ENCODE measurements at places on chromosomes 13 and 19.

DNA sequence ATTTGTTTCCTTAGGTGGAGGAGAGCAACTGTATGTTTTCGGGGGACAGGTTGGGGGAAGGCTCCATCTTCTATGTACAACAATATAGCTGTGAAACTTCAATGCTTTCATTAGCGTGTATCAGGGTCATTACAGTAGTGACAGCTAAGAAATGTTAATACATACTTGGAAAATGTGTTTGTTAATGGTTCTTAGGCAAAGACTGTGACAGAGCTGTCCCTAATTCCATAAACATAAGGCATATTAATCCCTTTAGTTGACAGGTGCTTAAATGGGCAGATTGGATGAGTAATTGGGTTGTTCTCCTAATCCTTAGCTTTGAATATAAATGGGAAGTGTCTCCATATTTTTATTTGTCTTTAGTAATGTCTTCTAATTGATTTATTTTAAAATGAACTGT is 313.7 kb downstream of the HS6ST3 start:
- no peak for DNase-seq

DNA sequence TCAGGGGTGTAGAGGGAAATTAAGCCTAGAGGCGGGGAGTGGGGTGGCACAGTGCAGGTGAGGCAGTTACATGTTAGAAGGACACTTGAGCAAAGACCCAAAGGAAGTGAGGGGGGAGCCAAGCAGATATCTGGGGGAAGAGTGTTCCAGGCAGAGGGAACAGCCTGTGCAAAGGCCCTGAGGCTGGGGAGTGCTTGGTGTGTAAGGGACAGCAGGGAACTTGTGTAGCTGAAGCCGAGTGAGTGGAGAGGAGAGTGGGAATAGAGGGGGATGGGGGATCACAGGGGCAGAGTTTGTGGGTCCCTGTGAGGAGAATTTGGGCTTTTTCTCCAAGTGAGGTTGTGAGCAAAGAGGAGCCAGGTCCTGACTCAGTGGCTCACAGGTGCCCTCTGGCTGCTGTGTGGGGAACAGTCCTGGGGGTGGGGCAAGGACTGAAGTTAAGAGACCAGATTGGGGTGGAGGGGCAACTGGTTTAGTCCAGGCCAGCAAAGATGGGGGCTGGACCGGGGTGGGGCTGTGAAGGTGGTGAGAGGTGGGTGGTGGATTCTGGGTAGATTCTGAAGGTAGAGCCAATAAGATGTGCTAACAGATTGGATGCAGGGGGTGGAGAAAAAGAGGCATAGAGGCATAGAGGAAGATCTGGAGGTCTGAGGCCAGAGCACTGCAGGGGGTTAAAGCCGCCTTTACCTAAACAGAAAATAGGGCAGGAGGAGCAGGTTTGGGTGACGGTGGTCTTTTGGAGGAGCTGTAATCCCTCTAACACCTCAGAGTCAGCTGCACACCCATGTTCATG is 75.3 kb downstream of the CACNA1A start:
- DNase-seq: peak; percentile 12

DNA sequence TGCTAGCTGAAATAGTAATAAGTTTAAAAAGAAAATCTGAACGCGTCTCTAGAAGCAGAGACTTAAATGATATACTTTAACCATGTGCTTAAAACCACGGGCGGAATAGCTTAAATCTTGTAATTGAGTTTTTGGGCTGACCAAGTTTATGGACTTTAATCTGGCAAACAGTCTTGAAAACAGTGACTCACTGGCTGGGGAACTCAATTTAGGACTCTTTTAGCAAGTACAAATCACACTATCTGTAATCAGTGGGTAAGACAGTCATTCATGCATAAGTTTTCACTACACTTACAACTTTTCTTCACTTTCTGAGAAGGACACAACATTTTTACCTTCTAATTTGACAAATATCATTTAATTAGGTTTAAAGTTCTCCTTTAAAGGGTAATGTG is 26.8 kb downstream of the ZNF627 start:
- no peak for DNase-seq

DNA sequence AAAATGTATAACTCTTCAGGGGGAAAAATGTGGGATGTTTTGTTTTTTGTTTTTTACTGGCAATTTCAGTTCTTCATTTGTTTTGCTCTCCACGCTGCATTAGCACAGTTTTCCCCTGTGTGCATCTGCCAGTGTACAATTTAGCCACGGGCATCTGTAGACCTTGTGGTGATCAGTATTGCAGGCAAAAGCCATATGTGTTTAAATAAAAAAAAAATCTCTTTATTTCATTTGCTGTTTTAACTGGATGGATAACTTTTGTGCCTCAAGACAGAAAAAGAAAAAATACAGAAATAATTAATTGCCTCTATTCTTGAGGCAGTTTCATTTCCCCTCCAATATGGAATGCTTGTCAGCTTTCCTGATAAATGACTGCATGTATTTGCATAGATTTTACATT is 7.9 kb upstream of the MAB21L1 start:
- no peak for DNase-seq

GRCh38 chr19:15862444-15862843 is 35.4 kb downstream of the CYP4F2 start:
- DNase-seq: no peak

GRCh38 chr19:1507763-1508506 is 4.9 kb downstream of the ADAMTSL5 start:
- DNase-seq: peak; percentile 93

- no peak for DNase-seq
These were observed 61.3 kb downstream of the TNFRSF19 start for GRCh38 chr13:23631311-23632047.

- no peak for DNase-seq
These were observed 127.8 kb downstream of the CRYL1 start for GRCh38 chr13:20397896-20398295.

DNA sequence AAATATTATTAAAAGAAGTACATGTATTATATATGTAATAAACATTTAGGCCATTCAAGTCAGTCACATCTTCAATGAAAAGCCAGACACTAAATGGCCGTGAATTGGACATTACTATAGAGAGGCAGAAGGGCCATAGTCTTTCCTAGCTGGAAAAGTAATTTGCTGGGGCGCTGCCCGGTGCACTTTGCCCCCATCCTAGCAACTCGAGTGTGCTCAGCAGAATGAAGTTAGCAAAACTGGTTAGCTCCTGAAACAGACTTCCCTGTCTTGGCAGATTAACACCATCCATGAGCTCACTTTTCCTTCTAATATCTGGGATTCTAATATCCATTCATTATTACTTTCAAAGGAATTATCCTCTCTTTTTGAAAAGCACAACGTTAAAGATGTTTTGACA is 2.8 kb upstream of the SPRYD7 start:
- DNase-seq: no peak

GRCh38 chr13:20151016-20151415 is 9.8 kb downstream of the GJA3 start:
- DNase-seq: no peak

DNA sequence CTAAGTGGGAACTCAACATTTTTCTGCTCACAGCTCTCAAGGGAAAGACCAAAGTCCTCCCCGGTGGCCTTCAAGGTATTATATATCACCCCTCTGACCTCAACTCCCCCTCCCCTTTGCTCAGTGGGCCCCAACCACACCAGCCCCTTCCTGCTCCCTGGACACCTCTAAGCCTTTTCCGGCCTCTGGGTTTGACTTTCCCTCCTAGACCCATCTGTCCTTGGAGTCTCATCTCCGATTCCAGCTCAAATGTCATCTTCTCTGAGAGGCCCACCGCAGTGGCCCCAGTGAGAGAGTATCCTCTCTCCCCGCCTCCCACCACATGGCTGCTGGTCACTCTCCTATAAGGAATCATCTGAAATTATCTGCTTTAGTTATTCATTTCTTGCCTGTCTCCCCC is 941 bp upstream of the UHRF1 start:
- no peak for DNase-seq

- DNase-seq: no peak
These were observed 465.1 kb upstream of the PCDH20 start for GRCh38 chr13:61880578-61881283.

GRCh38 chr13:88896466-88896865 is 1225.3 kb downstream of the SLITRK5 start:
- DNase-seq: no peak

DNA sequence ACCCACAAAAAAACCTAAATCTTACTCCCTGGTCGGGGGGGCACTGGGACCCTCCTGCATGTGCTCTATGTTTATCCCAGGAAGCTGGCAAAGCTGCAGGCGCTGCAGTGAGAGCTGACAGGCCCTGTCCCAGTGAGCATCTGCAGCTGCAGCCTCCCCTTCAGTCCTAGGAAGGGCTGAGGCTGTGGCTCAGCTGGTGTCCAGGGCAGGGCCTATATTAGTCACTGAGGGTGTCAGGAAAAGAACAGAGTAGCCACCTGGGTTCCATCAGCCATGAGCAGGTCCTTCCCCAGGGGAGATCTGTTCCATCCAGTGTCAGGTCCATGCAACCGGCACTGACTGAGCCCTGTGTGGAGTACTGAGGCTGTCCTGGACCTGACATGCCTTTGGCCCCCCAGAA is 120.5 kb downstream of the TNFRSF19 start:
- no peak for DNase-seq

GRCh38 chr13:44573790-44574465 is 2.2 kb downstream of the TSC22D1 start:
- no peak for DNase-seq

GRCh38 chr13:48424212-48424611 is 11.3 kb upstream of the LPAR6 start:
- DNase-seq: no peak

- no peak for DNase-seq
These were observed 1396.4 kb downstream of the EFNB2 start for GRCh38 chr13:105139048-105139379.

- no peak for DNase-seq
These were observed 595 bp upstream of the GPR183 start for GRCh38 chr13:99307648-99308339.

DNA sequence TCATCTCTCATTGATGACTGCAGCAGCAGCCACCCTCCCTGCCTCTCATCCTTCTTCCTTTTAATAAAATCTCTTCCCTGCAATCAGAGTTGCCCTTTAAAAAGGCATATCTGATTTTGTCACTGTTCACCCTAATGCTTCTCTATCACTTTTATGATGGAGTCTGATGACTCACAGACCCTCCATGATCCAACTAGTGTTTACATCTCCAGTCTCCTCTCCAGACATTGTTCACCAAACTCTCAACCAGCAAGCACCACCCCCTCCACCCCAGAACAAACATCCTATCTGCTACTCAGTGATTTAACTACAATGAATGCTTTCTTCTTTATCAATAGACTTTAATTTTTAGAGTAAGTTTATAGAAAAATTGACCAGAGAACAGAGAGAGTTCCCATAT is 59.5 kb downstream of the TNFSF11 start:
- DNase-seq: no peak

DNA sequence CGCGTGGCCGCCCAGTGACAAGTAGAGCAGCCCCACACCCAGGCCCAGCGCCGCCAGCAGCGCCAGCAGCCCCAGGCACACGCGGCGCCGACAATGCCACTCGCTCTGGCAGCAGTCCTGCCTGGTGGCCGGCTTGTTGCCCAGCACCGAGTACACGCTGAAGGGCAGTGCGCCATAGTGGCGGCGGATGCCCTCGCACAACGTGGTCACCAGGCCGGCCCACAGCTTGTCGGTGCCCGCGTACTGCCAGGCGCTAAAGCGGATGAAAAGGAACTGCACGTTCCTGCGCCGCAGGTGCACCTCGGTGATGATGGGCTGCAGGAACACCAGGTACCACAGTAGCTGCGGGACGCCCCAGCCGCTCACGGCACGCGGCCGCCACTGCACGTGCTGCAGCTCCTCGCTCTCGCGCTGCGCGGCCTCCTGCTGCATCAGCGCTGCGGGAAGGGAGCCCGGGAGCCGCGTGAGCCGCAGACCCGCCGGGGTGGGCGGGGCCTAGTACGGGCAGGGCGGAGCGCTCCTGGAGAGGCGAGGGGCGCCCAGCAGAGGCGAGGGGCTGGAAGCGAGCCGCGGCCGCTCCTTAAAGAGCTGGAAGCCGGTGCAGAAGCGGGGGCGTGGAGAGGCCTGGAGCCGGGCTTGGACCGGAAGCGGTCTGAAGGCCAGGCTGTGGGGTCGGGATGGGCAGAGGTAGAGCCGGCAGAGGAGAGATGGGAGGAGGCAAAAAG is 7.3 kb downstream of the NKPD1 start:
- no peak for DNase-seq

- DNase-seq: no peak
These were observed 253 bp upstream of the TPTE2 start for GRCh38 chr13:19561585-19561984.

DNA sequence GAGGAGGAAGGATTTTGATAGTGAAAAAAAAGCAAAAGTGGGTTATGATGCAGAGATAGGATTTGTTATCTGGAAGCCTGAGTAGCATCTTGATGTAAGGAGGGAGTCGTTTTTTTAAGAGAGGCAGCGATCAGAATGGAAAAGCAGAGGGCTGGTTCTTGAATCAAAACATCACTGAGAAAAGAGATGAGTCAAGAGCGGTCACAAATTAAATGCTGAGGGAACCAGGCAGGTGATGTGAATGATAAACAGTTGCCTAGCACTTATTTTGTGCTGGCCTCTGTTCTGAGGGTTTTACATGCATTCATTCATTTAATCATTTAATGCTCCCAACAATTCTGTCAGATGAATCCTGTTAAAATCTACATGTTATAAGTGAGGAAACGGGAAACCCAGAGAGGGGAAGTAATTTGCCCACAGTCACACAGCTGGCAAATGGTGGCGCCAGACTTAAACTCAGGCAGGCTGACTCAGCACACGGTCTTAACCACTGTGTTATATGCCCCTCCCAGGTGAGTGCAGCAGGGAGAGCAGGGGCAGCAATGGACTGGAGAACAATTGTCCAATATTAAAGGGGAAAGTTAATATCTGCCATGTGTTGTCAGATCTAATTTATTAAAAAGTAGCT is 21.4 kb downstream of the SIGLECL1 start:
- DNase-seq: no peak

- DNase-seq: no peak
These were observed 3.6 kb downstream of the ARHGAP45 start for GRCh38 chr19:1070576-1070930.

GRCh38 chr19:8513036-8513686 is 806 bp downstream of the ZNF414 start:
- DNase-seq: no peak

GRCh38 chr13:87172166-87172835 is 498.9 kb upstream of the SLITRK5 start:
- DNase-seq: no peak

DNA sequence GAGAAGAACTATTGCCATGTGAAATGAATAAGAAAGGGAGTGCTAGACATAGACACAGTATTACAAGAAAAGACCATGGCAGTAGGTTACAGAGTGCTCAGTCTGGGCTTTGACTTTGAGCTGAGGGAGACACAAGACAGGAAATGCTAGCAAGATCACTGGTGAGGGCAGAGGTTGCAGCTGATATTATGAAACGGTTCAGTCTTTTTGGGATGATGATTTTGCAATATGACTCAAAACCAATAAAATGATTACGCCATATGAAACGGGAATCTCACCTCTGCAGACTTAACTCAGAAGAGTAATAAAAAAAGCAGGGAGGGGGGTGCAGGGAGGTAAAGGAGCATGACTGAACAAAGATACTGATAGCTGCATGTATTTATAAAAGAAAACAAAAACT is 123.1 kb downstream of the RBM26 start:
- DNase-seq: no peak

DNA sequence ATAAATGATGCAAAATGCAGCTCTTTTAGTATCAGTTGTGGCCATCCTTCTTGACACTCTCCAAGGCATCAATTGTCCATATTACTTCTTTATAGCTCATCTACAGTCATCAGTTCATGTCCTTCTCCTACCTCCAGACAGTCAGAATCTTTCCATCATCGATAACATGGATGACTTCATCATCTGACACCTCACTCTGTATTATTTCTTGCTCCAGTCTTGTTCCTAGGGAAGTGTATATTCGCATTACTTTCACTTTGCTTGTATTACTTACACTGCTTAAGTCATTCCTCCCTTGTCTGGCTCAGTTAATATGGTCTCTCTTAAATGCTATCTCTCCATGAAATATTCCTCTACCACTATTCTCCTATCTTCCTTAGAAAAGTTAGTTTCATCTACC is 999.1 kb upstream of the SLC10A2 start:
- DNase-seq: no peak

All from fibroblast of skin of left quadriceps (primary cell).